ENCODE measurements at places on chromosomes 3 and 15.

DNA sequence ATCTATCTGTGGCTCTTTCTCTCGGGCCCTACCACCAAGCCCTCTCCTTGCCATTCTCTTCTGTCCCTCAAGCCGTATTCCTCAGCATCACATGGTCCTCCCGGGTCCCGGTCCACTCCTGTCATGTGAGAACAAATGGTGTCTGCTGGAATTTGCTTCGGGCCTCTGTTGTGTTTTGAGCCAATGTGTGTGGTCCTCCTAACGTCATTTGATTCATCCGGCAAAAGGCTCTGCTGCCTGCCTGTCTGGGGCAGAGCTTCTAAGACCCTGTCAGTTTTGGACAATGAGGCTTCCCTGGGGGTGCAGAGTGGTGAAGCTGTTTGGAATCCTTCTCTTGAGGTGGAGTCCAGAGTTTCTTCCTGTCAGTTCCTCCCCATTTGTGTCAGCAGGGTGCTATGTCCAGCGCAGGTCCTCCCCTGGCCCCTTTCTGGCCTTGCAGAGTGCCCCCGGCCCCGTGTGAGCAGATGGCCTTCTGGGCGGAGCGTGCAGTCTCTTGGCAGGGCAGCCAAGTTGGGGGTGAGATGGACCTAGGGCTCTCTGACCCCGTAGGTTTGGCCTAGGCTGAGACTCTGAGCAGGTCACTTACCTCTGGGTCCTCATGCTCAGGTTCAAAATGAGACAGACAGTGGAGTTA lies 93.6 kb downstream of the APBA2 start:
- no peak for DNase-seq

DNA sequence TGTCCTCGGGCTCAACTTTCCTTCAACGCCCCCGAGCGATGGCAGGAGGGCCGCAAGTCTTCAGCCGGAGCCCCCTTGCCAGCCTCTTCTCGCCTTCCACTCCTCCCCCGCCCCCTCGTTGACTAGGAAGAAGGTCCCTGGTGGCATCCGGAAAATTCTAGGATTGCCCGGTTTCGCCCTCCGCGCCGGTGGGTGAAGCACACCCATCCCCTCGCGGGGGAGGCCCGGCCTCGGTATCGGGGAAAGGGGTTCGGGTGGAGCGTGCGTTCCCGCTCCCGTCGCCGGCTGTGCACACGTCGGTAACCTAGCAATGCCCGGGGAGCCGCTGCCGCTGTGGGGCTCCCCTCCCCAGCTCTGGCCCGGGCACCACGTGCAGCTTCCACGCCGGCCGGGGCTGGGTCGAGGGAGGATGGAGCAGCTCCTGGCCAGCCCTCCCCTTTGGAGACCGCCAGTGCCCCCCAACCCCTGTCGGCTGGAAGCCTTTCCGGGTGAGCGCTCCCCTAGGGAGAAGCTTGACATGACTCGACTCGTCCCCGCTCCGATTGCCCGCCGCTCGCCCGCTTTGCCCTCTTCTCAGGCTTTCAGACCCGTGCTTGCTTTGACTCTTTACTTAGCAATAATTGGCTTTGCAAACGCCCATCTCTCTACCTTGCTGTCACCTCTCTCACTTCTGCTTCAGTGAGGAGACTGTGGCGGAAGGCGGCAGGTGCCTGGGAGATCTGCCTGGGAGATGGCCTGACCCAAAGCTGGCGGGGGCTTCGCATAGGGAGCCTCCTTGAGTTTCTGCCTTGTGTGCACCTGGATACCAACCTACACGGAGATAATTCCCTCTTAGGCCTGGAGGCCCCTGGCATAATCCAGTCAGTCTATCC lies 1.3 kb downstream of the CACNA1D start:
- no peak for DNase-seq

- DNase-seq: no peak
These were observed 227.0 kb downstream of the CPNE4 start for GRCh38 chr3:131807822-131808221.

DNA sequence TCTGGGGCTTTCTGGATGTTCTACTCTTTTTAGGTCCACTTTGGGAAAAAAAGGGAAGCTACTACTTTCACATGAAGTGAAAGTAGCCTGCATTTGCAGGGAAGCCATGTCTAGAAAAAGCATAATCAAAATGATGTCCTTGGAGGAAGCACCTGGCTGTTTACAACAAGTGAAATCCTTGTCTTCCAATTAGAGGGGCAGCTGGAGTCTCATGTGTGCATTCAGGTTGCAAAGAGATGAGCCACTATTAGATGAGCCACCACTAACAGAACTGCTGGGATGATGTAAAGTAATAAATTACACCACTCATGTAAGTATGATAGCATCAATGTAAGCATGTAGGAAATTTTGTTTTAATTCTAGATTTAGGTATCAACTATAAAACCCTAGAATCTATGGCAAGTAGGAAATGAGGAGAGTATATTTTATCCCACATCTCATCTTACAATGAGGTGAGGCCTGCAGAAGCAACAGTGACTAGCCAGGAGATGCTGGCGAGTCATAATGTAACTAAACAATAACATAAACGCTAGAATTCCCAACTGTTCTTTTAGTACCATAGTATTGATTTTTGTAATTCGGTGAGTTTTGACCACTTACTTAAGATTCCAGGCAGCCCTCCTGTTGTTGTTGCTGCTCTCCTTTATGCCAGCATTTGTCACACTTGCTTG lies 75.9 kb downstream of the TMEM108 start:
- DNase-seq: no peak

DNA sequence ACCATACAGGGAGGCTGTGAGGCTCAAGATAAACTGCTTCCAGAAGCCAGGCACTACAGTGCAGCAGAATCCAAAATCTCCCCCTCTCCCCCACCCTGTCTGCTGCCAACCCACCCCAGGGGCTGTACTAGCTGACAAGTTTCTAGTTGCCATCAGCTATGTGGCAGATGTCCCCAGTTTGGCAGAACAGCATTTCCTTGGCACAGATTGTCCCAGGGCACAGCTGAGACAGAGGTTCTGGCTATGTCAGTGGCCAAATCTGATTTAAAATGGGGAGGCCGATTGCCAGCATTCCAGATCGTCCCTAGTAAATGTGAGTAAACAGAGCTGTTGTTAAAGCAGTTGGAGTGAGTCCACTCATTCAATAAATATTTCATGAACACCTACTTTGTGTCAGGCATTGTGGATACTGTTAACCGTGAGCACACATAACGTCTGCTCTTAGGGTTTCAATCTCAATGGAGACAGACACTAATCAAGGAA lies 28.0 kb upstream of the CCDC174 start:
- DNase-seq: no peak

DNA sequence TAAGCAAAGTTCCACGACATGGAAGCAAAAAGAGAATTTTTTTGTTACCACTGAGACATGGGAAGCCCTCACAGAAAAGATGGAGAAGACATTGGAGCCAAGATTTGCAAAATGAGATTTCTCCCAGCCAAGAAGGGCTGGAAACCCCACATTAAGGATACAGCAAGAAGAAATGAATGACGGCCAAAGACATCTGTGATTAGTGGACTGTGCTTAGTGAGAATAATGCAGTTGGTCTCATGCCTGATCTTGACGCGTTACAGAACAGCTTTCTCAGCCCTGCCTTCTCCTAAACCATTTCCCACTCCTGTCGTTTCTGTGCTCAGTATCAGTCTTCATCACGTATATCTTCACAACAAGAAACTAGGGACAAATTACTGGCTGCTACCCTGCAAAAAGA lies 45.8 kb upstream of the ARRDC4 start:
- DNase-seq: no peak

- DNase-seq: no peak
These were observed 20.1 kb downstream of the TIPARP start for GRCh38 chr3:156694536-156694935.

- no peak for DNase-seq
These were observed 137.3 kb upstream of the TSPAN3 start for GRCh38 chr15:77208241-77208640.

- no peak for DNase-seq
These were observed 32.2 kb upstream of the COLQ start for GRCh38 chr3:15553749-15554148.

DNA sequence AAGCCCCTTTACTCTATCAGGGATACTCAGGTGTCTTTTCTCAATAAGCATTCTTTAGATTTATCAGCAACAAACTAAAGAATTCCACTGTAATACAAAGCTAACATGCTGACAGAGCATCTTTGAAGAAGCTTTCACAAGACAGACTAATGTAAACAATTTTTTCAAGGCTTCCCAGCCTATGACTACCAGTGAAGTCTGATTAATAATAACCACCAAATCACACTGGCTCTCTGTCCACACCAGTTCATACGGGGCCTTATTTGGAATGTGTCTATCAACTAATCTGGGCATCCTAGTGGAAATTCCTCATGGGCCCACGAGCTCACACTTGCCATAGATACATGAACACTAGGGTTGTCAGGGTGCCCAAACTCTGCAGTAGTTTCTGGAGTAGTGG lies 84.5 kb downstream of the EFL1 start:
- DNase-seq: no peak

GRCh38 chr3:58073301-58074108 lies 65.3 kb downstream of the FLNB start:
- DNase-seq: no peak

GRCh38 chr15:48084759-48085590 lies 35.8 kb upstream of the SLC24A5 start:
- DNase-seq: no peak

DNA sequence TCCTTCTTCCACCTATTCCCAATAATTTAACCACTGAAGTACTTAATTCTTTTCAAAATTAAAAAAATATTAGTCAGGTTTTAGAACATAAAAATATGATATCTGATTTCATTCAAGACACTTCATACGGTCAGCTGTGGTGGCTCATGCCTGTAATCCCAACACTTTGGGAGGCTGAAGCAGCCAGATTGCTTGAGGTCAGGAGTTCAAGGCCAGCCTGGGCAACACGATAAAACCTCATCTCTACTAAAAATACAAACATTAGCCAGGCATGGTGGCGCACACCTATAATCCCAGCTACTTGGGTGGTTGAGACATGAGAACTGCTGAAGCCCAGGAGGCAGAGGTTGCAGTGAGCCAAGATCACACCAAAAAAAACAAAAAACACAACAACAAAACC lies 56.7 kb downstream of the NBEAL2 start:
- DNase-seq: no peak

DNA sequence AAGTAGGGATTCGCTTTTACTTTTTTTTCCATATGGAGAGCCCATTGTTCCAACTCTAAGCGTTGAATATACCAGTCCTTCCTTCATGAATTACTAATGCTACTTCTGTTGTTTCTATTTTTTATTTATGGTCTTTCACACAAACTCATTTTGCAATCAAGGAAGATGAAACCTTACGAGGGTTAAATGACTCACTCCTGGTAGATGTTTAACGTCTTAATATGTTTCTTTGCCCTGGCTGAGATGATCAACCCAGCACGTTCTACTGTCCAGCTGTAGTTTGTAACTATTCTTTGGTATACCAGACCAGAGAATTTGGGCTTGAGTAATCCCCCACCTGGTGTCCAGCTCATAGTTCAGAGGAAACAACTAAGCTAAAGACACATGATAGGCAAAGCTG lies 23.1 kb downstream of the CDCP1 start:
- no peak for DNase-seq

GRCh38 chr15:91224755-91225380 lies 124.8 kb downstream of the SV2B start:
- DNase-seq: no peak

GRCh38 chr15:63586790-63587189 lies 10.4 kb upstream of the FBXL22 start:
- DNase-seq: no peak

DNA sequence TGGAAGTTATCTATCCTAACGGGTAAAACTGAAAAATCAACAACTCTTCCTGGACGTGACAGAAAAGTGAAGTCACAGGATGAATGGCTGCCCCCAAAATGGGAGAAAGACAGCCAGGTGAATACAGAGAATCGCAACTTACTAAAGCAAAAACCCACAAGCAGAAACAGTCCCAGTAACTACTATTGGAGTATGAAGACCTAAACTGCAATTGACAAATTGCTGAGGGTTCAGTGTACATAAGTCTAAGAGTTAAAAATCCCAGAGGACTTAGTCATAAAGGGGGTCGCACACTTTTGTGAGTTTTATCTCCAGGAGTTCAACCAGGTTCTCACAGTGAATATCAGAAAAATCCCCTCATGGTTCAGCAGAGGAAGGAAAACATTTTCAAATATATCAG lies 56.8 kb upstream of the IMPG2 start:
- DNase-seq: no peak

DNA sequence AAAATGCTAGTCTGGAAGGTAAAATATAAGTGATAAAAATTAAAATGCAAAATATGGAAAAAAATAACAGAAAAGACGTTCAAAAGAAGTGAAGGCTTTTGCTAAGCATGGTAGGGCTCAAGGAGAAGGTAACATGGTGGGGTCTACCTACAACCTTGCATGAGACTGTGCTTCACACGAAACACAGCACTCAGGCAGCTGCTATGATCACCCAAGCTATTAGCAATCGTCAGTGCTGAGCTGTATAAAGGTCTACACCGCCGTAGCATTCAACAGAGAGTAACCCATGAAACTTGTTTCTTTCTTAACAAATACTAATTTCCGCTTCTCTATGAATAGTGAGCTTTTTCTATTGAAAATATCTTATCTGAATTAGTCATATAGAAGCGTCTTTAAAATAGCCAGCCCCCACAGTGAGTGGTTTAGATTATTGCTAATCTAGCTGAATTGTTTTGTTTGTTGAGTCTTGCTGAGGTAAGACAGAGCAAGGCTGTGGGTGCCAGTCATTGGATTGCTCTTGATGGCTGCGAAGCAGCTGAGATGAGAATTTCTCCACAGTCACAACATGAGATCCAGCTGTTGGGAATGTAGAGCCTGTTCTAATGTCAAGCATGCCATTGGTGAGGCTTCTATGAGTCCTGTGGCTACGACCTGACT lies 230.0 kb downstream of the KLF13 start:
- no peak for DNase-seq

GRCh38 chr3:133384331-133385027 lies 15.4 kb upstream of the BFSP2 start:
- peak; percentile 7 for DNase-seq

DNA sequence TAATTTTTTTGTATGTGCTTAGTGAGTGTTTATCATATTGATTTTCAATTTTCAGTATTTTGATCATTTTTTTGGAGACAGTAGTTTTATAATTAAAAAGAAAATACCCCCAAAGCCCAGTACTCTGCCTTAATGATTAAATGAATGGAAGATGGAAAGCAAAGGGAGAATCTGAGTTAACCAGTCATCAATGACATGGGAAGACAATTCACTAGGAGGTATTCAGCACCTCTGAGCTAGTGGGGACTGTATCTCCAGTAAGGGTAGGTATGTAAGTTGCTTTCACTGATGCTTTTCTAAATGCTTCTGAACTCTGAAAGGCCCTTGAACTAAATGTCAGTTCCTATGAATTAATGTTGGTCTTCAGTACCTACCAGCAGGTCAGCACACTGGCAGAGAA lies 590.4 kb upstream of the DPPA4 start:
- no peak for DNase-seq

DNA sequence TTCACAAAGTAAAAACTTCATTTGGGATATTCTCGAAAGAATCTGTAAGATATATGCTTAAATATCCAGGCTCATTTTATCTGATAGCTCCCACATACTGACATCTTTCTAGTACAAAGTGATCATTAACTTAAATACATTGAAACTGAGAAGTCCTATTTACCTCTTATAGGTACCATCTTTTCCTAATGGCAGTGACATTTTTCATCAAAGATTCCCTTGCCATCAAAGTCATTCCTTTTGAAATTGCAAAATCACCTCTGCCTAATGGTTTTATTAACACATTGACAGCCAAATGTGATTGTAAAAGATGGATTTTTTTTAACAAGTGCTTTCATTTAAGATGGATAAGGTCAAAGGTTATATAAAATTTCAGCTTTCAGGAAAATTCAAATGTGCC lies 346.6 kb downstream of the MFSD1 start:
- no peak for DNase-seq

- no peak for DNase-seq
These were observed 58.0 kb downstream of the LINGO1 start for GRCh38 chr15:77574521-77575202.

- DNase-seq: no peak
These were observed 2.1 kb downstream of the PODXL2 start for GRCh38 chr3:127630811-127631714.
